HepG2 (cell line): ENCODE measurements at places on chromosomes 3 and 15. TPM values are rescaled to one million over a fixed set of nuclear protein-coding genes. Genes with fewer than 3 reads are reported as not detected.

Gene FRMD5
- 0.93 and 1.00 TPM in 2 replicates for total RNA-seq

Gene GOLGA6D
- total RNA-seq = not detected in 2 replicates

Gene BSN
- 0.70 and 0.86 TPM in 2 replicates for total RNA-seq

GRCh38 chr3:5232570-5232969 lies 45.1 kb downstream of the EDEM1 start:
- peak; percentile 10 for DNase-seq

DNA sequence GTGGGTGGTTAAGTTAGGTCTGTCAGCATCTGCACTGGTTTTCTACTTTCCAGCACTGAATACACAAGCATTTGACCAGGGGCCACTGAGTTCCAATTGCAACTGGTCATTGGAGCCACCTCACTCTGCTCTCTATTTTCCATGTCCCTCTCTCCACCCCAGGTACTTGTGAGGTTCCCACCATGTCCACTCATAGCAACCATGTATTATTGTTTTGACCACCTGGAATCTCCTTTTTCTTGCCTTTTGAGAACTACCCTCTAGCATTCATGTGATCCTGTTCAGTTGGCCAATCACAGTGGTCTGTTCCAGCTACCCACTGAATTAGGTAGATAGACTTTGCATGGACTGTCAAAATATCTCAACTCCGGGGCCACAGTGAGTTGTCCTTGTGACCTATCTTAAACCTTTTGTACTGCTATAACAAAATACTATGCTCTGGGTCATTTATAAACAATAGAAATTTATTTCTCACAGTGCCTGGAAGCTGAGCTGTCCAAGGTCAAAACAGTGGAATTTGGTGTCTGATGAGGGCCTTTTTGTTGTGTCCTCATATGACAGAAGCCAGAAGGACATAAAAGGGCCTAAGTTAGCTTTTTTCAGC lies 20.2 kb upstream of the TM4SF18 start:
- peak; percentile 75 for DNase-seq

GRCh38 chr15:65026756-65027155 lies 2.7 kb downstream of the MTFMT start:
- no peak for DNase-seq
